Left lung (tissue), 14 donors: ENCODE measurements at places on chromosomes 6 and 20. TPM values are rescaled to one million over a fixed set of nuclear protein-coding genes. Genes with fewer than 3 reads are reported as not detected.

ZC3H12D gene
- 0.78 TPM for polyA plus RNA-seq

ENPP1 gene
- 2.5 TPM for polyA plus RNA-seq

AARS2 gene
- 16.9 TPM for polyA plus RNA-seq

SCGN gene
- polyA plus RNA-seq: 1.9 TPM

QKI gene
- 154 TPM for polyA plus RNA-seq

SNAI1 gene
- 9.5 TPM for polyA plus RNA-seq

SMPDL3A gene
- 51.3 TPM for polyA plus RNA-seq

MAFB gene
- 9.8 TPM for polyA plus RNA-seq

CCN5 gene
- 0.60 TPM for polyA plus RNA-seq

RNASET2 gene
- 42.1 TPM for polyA plus RNA-seq

FAM217A gene
- polyA plus RNA-seq: 4.8 TPM

ADGRG6 gene
- polyA plus RNA-seq: 127 TPM

NKX2-2 gene
- polyA plus RNA-seq: 0.18 TPM

PAK5 gene
- 0.34 TPM for polyA plus RNA-seq

COL21A1 gene
- polyA plus RNA-seq: 154 TPM

KIF3B gene
- 22.9 TPM for polyA plus RNA-seq

HEY2 gene
- polyA plus RNA-seq: 1.5 TPM

WFDC10B gene
- polyA plus RNA-seq: not detected

RNF39 gene
- polyA plus RNA-seq: 1.1 TPM

LZTS3 gene
- 8.8 TPM for polyA plus RNA-seq

LRP11 gene
- polyA plus RNA-seq: 34.1 TPM

GUCA1A gene
- not detected for polyA plus RNA-seq

SLC35D3 gene
- 2.0 TPM for polyA plus RNA-seq

PLCB4 gene
- 11.4 TPM for polyA plus RNA-seq

ALDH8A1 gene
- 0.98 TPM for polyA plus RNA-seq

CST5 gene
- polyA plus RNA-seq: 0.25 TPM

CYP39A1 gene
- 11.3 TPM for polyA plus RNA-seq

DCDC2 gene
- 13.6 TPM for polyA plus RNA-seq

TGM3 gene
- not detected for polyA plus RNA-seq

GMDS gene
- polyA plus RNA-seq: 16.5 TPM

PSORS1C1 gene
- polyA plus RNA-seq: 0.48 TPM

SPEF1 gene
- 1.9 TPM for polyA plus RNA-seq

MKKS gene
- polyA plus RNA-seq: 27.2 TPM

MMP24 gene
- 1.7 TPM for polyA plus RNA-seq

SLC35F1 gene
- 3.6 TPM for polyA plus RNA-seq

POM121L2 gene
- not detected for polyA plus RNA-seq

MLN gene
- polyA plus RNA-seq: 0.28 TPM

SAMHD1 gene
- 41.7 TPM for polyA plus RNA-seq

C20orf141 gene
- polyA plus RNA-seq: not detected

TNF gene
- 0.26 TPM for polyA plus RNA-seq

C6orf58 gene
- 2.4 TPM for polyA plus RNA-seq

LY6G5C gene
- polyA plus RNA-seq: 6.3 TPM

CNR1 gene
- polyA plus RNA-seq: 0.20 TPM

C4A gene
- 5.9 TPM for polyA plus RNA-seq

FNDC11 gene
- 0.52 TPM for polyA plus RNA-seq

SCRT2 gene
- not detected for polyA plus RNA-seq

MBOAT1 gene
- polyA plus RNA-seq: 18.5 TPM

CFAP206 gene
- polyA plus RNA-seq: 4.3 TPM

CRYBG1 gene
- polyA plus RNA-seq: 11.2 TPM

PNLDC1 gene
- 0.38 TPM for polyA plus RNA-seq

NEDD9 gene
- 55.3 TPM for polyA plus RNA-seq

SCUBE3 gene
- polyA plus RNA-seq: 4.4 TPM
